NCI-H2107 (cell line): ENCODE measurements at places on chromosomes 4 and X.

GRCh38 chr4:2368746-2369437, 49.6 kb downstream of the ZFYVE28 start:
- no peak for DNase-seq

GRCh38 chrX:38221391-38221929, 789 bp upstream of the SRPX start:
- no peak for DNase-seq

GRCh38 chr4:26459054-26459755, 31.1 kb downstream of the CCKAR start:
- no peak for DNase-seq

DNA sequence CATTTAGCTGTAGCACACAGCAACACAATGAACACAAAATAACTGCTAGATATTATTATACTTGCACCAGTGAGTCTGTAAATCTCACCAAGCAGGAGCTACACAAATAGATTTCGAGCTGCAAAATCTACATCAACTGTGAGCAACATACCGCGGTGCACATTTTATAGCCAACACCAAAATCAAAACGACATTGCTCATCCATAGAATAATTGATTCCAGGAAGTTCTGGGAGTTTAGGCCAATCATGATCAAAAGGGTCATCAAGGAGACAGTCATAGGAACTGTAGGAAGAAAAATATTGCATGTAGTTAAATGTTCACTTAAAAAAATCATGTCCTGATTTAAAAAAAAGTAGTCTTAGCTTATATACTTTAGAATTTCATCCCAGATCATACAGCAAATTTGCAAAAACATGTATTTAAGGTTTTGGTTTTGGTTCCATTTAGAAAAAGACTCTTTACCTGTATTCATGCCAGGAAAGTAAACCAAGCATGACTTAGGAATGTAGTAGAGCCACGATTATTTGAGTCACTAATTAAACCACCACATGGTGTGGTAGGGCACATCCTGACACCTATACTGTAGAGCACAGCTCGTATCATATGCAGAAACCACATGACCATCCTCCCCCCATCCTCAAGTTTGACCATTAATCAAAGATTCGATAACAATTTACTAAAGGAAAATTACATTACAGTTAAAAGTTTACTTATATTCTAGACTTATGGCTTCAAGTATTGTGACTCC, 250.4 kb downstream of the ADAMTS3 start:
- no peak for DNase-seq

DNA sequence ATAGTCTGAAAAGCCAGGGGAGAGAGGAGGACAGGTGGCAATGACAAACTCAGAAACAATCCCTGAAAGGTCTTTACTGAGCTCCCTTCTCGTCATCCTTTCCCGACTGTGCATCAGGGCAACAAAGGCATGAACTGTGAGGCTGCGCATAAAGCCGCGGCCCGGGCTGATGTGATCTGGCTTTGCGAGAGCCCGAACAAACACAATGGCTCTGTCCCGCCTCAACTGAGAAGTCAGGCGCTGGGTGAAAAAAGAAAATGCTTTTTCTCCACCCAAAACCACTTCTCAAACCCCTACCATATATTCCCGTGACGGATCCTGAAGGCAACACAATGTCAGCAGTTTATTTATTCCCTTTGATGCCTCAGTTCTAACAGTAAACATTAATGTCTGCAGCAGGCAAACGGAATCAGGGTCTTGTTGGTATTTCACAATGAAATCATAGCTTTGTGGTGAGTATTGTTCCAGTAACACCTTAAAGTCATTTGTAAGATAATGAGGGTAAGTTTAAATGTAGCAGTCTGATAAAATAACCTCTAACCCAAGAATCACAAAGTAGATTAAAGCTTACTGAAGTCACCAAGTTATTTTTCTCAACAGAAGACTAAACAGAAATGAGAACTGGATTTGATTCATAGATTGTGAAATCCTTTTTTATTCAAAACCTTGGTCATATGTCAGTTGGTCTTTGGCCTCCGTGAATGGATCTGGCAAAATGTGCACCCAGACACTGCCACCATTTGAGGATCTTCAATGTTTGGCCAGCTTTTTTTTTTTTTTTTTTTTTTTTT, 67.4 kb downstream of the APBB2 start:
- DNase-seq, result no peak

DNA sequence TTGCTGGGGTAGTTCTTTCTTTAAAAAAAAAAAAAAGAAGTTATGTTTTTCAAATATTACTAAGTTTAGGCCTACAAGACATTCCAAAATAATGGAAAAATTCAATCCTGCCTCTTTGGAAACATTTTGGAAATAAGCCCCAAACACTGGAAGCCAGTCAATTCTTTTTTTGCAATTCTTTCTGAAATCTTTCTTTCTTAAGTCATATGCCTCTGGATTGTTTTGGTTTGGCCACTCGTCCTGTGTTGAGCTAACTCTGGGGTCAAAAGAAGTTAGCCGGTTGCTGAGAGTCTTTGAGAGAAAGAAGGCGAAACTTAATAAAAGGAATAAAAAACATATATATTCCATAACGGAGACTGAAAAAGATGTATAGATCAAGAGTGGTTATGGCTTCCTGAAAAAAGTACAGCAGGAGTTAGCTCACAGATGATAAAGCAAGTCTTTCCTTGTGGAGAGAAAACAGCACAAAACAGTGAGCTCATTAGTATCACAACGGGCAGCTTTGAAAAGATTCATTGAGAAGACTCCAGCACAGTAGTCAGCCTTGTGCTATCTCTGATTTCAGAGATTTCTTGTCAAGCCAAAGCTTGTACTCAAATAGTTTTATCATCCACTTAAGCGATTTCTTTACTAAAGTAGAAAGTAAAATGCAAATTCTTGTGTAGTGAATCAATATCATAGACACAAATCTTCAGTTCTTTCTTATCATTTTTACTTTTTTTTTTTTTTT, 64.8 kb downstream of the PLS3 start:
- no peak for DNase-seq

- DNase-seq, result no peak
Observed at GRCh38 chrX:155632431-155633100, 19.8 kb upstream of the TMLHE start.

GRCh38 chr4:15479089-15479912, 9.6 kb downstream of the CC2D2A start:
- DNase-seq, result peak; percentile 46

DNA sequence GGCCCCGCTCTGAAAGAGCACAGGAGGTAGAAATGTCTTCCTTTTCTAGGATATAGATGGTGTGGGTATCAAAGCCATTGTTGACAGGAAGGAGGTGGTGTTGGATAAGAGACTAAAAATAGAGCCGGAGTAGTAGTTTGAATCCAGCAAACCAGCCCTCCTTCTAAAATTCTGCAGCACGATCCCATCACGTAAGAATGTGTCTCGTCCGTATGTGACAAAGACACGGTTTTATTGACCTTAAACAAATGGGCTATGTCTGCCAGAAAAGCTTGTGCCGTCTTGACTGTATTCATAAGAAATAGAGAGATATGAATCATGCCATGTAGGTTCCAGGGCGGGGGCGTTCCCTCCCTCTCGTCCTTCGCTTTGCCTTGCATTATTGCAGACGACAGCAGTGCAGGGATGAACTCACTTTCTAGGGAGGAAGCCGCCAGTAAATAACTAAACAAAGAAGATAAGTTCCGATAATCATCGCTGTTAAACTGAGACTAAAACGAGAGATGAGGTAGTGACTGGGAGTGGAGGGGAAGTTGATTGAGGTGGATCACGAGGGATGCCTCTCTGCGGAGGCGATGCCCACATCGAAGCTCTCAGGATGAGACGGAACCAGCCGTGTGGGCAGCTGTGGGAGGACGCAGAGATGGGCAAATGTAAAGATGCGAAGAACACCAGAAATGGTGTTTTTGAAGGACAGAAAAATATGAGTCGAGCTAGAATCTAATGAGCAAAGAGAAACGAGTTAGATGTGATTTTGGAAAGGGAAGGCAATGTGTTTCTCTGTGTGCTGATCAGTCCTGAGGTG, 3.4 kb downstream of the TENM3 start:
- DNase-seq, result no peak

DNA sequence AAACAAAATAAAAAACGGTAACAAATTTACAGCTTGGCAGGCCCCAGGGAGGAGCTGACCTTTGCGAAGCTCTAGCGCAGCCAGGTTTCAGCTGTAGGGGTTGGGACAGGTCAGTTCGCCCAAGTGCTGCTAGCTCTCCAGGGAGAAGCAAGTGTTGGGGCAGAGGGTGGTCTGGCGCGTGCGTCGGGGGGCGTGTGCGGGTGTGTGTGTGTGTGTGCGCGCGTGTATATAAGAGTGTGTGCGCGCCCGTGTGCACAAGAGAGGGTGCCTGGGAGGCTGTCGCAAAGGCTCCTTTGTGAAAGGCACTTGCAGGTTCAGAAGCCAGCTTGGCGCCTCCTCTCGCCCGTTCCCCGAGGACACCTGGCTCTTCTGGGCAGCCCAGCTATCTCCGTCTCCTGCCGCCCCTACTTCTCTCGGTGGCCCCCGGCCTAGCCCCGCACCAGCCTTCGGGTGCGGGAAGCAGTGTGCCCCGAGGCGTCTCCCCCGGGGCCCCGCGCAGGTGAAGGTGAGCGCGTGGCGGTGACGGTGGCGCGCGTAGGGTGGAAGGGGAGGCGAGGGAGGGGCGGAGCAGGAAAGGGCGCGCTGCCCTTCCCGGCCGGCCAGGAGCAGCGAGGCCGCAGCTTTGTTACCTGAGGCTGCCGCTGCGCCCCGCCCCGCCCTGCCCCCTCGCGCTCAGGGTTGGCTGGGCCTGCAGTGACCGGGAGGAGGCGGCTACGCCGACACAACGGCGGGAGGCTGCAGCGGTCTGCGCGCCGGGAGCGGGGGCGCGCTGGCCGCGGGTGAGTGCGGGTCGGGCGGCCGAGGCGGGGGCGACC, at the start of gene FHDC1:
Gene FHDC1, plus strand, starts transcription at position 693 of the 815 bp plus-strand sequence. CDS start 6,735 bp downstream, outside the sequence.
- peak; percentile 24 for DNase-seq

GRCh38 chrX:44874420-44875184, 1.6 kb downstream of the KDM6A start:
- DNase-seq, result no peak

- DNase-seq, result no peak
Observed at GRCh38 chrX:155966876-155967275, 30.6 kb upstream of the IL9R start.

- no peak for DNase-seq
Observed at GRCh38 chr4:11565899-11566298, 137.2 kb upstream of the HS3ST1 start.

DNA sequence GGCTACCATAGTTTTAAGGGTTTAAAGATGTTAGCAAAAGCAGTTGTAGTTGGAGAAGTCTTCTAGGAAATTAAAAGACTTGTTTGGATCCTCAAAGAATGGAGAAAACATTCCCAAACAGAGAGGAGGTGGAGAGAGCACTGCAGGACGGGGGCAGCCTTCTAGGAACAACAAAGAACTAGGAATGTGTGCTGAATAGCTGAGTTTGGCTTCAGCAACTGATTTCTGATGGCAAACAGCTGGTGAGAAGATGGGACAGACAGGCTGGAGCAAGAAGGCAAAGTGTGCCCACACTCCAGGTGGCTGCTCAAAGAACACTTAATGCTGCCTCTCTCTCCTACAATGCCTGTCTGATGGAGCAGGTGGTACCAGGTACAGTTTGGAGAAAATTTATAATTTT, 1331.1 kb downstream of the ADGRL3 start:
- DNase-seq, result no peak
